ENCODE measurements at places on chromosomes 1 and 21.
A peak's percentile ranks its signal among the peaks of the same experiment; 100 is the strongest.

DNA sequence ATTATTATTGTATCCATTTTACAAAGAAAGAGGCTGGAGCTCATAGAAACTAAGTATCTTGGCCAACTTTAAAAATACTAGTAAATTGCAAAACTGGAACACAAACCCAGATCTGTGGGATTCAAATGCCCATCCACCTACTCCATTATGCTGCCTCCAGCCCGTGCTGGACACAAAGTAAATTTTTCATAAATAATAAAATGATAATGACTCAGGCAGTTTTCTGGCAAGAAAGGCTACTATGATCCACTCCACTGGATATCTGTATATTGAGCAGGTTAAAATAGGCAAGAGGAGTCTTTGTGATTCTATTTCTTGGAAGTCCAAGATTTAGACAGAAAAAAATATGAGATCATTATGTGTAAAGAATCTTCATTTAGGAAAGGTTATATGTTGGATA is 138.3 kb upstream of the DUSP10 start:
- DNase-seq, result no peak

- DNase-seq, result no peak
Observed at GRCh38 chr21:29786496-29787360, 153.1 kb downstream of the GRIK1 start.

- DNase-seq, result no peak
Observed at GRCh38 chr1:20141466-20141865, 2.3 kb downstream of the PLA2G2F start.

GRCh38 chr1:7196036-7196911 is 411.0 kb downstream of the CAMTA1 start:
- no peak for DNase-seq

- peak; percentile 26 for DNase-seq
Observed at GRCh38 chr1:108712606-108713150, at the start of gene FNDC7. Gene FNDC7, plus strand, starts transcription at chr1:108712908. Its CDS starts 26 bp downstream, at chr1:108712934.

GRCh38 chr1:86239894-86240293 is 83.3 kb upstream of the COL24A1 start:
- no peak for DNase-seq

DNA sequence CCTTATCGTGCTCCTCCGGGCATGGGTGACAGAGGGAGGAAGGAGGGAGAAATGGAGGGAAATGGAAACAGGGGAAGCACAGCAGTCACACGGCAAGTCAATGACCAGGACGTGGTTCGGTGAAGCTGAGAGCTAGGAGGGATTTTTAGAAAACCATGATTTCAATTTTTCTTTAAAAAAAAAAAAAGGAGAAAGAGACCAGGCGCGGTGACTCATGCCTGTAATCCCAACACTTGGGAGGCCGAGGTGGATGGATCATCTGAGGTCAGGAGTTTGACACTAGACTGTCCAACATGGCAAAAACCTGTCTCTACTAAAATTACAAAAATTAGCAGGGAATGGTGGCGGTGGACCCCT is 776 bp upstream of the TNFRSF9 start:
- DNase-seq, result peak; percentile 26

DNA sequence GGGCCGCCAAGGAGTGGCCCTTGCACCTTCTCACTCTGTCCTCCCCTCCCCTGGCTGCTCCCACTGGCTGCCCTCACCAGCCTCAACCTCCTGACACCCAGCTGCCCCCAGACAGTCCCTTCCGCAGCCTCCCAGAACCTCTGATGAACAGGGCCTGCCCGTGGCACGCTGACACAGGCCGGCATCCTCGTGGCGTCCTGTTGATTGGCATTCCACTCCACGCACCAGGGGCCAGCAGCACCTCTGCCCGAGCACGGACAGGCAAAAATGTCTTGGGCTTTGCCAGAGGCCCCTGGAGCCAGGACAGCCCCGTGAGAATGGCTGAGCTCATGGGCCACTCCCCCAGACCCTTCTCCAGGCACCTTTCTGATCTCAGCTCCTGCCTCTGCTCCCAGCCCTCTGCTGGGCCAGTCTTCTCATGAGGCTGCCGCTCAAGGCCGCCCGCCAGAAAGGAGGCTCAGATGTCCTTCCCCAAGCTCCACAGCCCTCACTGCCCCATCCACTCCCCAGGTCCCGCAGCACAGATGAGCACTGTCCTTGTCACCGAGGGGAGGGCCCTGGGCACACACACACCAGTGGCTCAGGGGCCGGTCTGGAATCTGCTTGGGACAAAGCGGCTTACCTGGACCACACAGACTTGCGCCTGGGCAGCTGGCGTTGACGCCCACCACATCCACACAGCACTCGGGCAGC is 15.8 kb upstream of the RNF223 start:
- DNase-seq, result no peak

- no peak for DNase-seq
Observed at GRCh38 chr1:80249699-80250098, 1243.2 kb upstream of the ADGRL4 start.

DNA sequence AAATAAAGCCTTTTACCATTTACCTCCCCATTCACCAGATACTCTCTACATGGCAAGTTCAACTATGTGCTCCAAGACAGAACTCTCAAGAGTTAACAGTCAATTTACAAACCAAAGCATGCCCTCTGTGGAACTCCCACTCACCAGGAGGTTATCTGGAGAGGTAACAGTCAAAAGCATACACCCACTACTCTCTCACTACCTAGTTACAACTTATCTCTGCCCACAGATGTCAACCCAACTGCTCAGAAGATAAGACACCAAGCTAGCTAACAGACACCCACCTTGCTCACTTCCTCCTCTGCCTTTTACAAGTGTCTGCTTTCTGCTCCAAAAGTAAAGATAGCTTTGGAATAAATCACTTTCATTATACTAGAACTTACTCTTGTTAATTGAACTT is 131.0 kb downstream of the TRIM33 start:
- no peak for DNase-seq

GRCh38 chr1:151005729-151006319 is 878 bp downstream of the MINDY1 start:
- DNase-seq, result no peak

GRCh38 chr1:201696217-201696761 is 132.7 kb upstream of the IPO9 start:
- DNase-seq, result peak; percentile 97

GRCh38 chr1:21836010-21836409 is 23.9 kb downstream of the LDLRAD2 start:
- no peak for DNase-seq

GRCh38 chr1:84415396-84415795 is 17.1 kb downstream of the DNASE2B start:
- DNase-seq, result peak; percentile 28

DNA sequence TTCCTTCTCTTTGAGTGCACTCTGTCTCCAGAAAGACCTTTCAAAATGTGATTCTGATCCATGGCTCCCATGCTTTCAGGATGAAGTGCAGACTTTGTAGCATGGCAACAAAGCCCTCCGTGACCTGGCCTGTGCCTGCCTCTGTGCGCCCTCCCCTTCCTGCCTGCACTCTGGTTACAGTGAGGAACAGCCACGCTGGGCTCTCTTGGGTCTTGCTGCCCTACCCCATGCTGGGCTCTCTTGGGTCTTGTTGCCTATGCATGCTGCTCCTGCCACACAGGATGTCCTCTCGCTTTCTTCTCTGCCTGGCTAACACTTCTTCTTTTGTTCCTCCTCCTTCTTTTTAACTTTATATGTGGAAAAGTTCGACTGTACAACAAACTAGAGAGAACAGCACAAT is 28.0 kb downstream of the LMOD1 start:
- DNase-seq, result no peak

- DNase-seq, result peak; percentile 79
Observed at GRCh38 chr1:28248273-28249012, 10.9 kb upstream of the SESN2 start.

DNA sequence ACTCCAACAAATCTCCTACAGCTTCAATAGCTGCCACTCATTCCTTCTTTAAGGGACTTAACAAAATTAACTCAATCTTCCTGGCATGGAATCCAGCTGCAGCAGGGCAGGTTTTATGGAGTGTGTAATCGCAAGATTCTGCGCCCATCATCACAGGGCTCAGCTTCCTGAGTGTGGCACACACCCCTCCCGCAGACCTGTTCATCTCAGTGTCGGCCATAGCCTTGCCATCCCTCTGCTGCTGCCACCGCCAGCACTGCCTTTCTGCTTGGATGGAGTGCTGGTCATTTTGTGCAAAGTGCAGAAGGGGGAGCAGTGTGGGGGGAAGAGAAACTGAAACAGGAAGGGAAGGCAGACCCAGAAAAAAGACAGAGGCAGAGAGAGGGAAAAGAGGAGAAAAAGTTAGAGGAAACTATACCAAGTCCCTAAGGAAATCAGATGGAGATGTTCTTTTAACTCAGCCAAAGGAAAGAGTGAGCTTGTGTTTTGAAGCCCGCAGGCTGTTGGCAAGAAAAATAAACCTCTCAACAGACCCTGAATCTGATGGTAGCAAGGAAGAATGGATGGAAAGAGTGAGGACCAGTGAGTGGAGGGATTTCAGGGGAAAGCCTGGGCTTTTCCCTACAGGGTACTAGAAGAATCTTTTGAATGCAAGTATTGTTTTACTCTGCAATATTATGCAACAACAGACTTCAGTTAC is 324.2 kb downstream of the SEC16B start:
- no peak for DNase-seq

DNA sequence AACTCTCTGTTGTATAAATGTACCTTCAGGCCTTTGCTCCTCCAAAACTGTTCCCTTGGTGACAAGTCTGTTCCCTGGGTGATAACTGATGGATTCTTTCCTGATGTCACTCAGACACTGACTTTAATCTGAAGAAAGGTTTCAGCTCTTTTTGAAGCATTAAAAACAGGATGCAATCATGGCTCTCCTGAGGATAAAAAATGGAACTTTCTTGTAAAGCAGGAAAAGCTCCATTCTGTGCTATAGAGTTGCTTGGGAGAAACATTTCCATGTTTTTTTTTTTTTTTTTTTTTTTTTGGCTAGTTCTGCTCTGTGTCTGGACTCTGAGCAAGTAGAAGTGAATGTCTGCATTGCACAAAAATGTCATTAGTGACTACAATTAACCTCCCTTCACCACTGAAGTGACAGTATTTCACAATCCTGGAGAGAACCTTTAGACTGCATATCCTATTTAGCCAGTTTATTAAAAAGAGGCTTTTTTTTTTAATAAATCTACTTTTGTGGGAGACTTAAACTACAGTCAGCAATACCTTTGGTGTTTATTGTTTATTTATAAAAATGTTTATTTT is 101.7 kb upstream of the PRMT6 start:
- no peak for DNase-seq

- no peak for DNase-seq
Observed at GRCh38 chr1:244326757-244327156, 125.0 kb downstream of the ADSS2 start.

- no peak for DNase-seq
Observed at GRCh38 chr1:154081386-154082126, 73.3 kb downstream of the NUP210L start.

GRCh38 chr1:81228926-81229325 is 571.8 kb upstream of the ADGRL2 start:
- DNase-seq, result no peak

DNA sequence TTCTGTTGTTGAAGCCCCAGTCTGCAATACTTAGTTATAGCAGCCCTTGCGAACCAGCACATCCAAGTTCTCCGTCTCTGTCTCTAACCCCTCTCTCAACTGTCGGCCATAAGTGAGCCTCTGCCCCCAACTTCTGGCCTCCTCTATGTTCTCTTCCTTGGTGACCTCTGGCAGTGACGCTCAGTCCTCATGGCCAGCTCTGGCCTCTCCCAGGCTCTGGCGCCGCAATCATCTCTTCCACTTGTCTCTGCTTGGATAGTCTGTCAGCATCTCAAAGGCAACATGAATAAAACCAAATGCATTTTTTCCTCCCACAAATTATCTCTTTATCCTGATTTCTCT is 8.4 kb upstream of the HLCS start:
- no peak for DNase-seq

DNA sequence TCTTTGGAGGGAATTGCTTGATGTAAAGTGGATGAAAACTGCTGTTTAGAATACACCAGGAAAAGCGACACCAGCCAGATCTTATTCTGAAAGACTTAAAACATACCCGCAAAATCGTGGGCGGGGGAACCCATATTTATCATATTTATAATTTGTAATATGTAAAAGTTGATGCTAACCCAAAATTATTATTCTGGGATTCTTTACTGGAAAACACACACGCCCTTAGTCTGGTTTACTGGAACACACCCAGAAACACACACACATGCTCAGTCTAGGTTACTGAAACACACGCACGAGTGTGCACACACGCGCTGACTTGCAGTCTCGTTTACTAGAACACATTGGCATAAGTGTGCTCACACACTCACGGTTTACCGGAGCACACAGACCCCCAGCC is 32.5 kb downstream of the ATP5PO start:
- no peak for DNase-seq

- DNase-seq, result no peak
Observed at GRCh38 chr1:160883581-160884513, 1.1 kb downstream of the ITLN1 start.

DNA sequence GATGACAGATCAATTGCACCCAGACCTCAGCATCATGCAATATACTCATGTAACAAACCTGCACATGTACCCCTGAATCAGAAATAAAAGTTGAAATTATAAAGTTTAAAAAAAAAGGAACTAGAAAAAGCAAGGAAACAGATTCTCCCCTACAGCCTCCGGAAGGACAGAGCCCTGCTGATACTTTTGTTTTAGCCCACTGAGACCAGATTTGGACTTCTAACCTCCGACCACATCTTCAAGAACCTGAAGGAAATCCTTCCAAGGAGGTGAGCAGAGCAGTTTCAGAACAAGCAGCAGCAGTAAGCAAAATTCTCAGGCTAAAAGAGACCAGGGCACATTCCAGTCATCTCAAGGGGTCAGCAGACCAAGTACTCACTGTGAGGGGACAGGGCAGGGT is 54.5 kb downstream of the TM2D1 start:
- no peak for DNase-seq

GRCh38 chr1:228240411-228241240 is 32.8 kb downstream of the OBSCN start:
- DNase-seq, result no peak

DNA sequence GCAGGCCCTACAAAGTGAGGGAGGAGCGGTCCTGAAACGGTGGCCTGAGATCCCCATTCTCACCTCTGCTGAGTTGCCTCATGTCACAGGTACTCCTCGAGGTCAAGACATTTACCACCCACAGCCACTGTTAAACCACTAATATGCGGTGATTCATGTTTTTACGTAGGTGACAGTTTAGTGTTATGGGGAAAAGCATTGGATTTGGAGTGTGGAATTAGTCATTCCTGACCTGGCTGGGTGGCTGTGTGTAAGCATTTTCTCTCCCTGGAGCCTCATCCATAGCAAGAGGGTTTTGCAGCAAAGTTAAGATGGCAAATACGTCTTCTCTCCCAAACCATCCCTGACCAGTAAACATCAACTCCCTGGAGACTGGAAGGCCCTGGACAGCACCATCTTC is 57.8 kb upstream of the KCNJ6 start:
- peak; percentile 58 for DNase-seq

DNA sequence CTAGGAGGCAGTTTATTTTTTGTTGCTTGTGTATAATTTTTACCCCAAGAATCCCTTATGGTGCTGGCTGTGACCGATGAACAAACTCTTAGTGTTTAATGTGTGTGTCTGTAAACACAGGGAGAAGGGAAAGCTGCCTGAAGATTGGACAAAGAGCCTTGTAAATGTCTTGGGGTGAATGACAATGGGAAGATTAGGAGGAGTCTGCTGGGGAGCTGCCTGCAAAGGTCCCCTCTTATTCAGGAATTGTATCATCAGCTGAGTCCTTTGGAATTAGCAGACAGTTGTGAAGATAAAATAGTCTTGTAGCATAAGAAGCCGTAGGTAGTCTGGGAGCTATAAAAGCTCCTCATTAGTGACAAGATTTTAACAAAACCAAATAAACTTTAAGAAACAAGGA is 88.4 kb downstream of the RUNX1 start:
- no peak for DNase-seq

Data from fibroblast of upper back skin (primary cell).